ENCODE measurements at places on chromosomes 3 and 15.

DNA sequence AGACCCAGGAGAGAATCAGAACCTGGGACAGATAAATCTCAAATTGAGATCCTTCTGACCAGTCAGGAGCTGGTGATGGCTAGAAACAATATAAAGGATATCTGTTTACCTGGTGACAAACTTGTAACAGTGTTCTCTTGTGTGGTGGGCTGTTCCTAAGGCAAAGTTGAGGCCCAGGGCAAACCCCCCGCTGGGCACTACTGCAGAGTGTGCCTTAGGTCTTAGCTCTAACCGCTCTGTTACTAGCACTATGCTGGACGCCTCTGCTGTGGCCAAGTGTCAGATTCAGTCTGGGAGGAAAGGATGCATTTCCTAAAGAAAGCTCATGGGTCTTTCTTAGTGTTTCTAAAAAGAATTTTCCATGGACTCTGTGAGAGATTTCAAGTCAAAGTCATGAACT, 146.5 kb upstream of the MEIS2 start:
- no peak for DNase-seq

GRCh38 chr3:55059027-55059629, 131.3 kb upstream of the LRTM1 start:
- no peak for DNase-seq

GRCh38 chr15:101128221-101129015, 123.4 kb downstream of the CHSY1 start:
- DNase-seq: no peak

GRCh38 chr3:16132190-16132589, 42.3 kb upstream of the GALNT15 start:
- no peak for DNase-seq

DNA sequence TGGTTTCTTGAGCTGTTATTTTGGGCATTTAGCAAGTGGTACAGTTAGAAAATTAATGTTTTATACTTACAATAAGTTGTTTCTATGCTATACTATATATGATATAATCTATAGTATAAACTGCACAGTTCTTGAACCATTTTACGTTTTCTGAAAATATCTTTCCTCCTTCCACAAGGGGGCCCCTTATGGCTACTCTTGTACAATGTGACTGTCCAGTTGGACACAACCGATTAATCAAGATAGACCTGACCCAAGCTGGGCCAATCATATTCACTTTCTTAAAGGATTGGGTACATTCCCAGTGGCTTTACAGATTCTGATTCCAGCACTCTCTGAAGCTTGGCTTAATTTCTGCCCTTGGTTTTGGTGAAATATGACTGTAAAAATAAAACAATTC, 953.4 kb downstream of the AGBL1 start:
- no peak for DNase-seq

GRCh38 chr3:31962801-31963205, 18.3 kb downstream of the OSBPL10 start:
- DNase-seq: no peak

Data from activated T-cell treated with anti-CD3 and anti-CD28 coated beads for 1 hour (primary cell).